ENCODE measurements at places on chromosomes 2 and 18. TPM values are rescaled to one million over a fixed set of nuclear protein-coding genes. Genes with fewer than 3 reads are reported as not detected.

ACTR2 gene
- total RNA-seq, result 502 TPM

GRCh38 chr18:10289951-10290637 is 164.3 kb upstream of the APCDD1 start:
- no peak overlapping the region for H3K27ac ChIP-seq
- no peak for DNase-seq
- no peaks in the 10 kb centered on the region for H3K4me1 ChIP-seq

GRCh38 chr2:78780256-78780655 is 245.2 kb upstream of the REG3G start:
- no peaks in the 10 kb centered on the region for H3K27me3 ChIP-seq
- H3K27ac ChIP-seq, result no peak overlapping the region
- H3K4me3 ChIP-seq, result no peak overlapping the region
- H3K36me3 ChIP-seq, result no peaks in the 10 kb centered on the region
- DNase-seq, result no peak

DNA sequence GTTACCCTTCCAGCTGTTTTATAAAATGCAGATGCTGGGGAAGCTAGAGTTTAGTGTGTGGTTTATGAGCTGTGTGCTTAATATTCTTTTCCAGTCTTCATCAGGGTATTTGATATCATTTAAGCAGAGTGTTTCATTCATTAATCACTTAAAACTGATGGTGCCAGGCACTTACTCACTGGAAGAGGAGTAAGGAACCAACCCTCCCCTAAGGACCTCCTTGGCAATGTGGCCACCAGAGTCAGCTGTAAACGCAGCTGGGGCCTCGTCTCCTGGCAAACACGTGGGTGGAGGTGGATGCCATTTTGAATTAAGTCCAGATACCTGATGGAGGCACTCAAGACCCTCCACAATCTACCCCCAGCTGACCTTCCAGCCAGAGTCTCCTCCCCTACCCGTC is 331.6 kb downstream of the CLIP4 start:
- no peak overlapping the region for H3K4me3 ChIP-seq
- H3K4me1 ChIP-seq, result no peaks in the 10 kb centered on the region
- no peaks in the 10 kb centered on the region for H3K36me3 ChIP-seq
- DNase-seq, result no peak
- H3K27me3 ChIP-seq, result peaks cover 11% of the 10 kb centered on the region

Data from activated CD4-positive, alpha-beta T cell treated with anti-CD3 and anti-CD28 coated beads, Interleukin-2, amount 10 ng/mL, durations not matched to agents 7 days and 5 days (primary cell).